ENCODE measurements at places on chromosomes 16 and 17.

DNA sequence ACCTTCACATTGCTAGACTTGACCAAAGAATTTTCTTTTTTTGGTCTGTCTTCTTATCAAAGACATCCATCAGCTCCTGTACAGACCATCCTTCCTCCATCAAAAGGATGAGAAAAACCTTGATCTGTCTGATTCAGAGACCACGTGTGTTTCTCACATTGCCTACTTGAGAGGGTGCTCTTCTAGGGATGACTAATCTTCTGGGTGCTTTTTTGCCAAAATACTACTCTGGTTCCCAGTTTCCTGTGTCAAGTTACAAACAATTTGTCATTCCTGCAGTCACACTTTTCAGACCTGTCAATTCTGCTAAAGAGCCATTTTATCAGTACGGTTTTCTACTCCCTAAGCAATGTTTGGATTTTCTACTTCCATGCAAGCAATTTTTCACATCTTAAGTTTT is 492.2 kb downstream of the CDH11 start:
- DNase-seq = no peak

GRCh38 chr17:1792495-1793446 is 30.9 kb downstream of the SERPINF1 start:
- no peak for DNase-seq

DNA sequence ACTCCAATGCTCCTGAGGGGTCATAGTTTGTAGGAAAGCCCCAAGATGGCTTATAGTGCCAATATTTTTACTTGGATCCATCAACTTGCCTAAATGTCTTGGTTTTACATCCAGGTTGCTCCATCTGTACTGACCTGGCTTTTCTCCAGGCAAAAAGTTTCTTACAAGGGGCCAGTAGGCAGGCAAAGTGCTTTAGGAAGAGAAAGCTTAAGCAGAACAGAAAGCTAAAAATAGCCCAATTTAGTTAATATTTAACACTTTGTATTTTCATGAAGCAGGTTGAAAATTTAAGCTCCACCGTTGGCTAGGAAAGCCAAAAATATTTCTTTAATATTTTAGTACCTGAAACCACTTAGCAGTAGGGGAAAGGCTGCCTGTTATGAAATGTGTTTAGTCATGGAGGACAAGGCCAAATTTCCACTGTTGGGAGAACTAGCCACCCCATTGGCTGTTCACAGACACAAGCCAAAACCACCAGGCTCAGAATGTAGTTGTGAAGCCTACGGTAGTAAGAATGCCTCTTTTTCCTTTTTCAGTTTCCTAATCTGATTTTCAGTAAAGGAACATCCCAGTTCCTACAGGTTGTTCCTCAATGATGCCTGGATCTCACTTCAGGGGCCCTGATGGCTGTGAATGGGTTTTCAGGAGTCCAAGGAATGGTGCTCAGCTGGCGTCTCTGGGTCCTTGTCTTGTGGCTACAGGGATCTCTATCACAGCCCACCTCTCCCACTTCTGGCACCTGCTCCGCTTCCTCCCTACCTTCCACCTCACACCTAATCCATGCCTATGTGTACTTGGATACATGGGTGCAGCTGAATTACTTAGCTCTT is 324.8 kb downstream of the PMP22 start:
- DNase-seq = no peak

DNA sequence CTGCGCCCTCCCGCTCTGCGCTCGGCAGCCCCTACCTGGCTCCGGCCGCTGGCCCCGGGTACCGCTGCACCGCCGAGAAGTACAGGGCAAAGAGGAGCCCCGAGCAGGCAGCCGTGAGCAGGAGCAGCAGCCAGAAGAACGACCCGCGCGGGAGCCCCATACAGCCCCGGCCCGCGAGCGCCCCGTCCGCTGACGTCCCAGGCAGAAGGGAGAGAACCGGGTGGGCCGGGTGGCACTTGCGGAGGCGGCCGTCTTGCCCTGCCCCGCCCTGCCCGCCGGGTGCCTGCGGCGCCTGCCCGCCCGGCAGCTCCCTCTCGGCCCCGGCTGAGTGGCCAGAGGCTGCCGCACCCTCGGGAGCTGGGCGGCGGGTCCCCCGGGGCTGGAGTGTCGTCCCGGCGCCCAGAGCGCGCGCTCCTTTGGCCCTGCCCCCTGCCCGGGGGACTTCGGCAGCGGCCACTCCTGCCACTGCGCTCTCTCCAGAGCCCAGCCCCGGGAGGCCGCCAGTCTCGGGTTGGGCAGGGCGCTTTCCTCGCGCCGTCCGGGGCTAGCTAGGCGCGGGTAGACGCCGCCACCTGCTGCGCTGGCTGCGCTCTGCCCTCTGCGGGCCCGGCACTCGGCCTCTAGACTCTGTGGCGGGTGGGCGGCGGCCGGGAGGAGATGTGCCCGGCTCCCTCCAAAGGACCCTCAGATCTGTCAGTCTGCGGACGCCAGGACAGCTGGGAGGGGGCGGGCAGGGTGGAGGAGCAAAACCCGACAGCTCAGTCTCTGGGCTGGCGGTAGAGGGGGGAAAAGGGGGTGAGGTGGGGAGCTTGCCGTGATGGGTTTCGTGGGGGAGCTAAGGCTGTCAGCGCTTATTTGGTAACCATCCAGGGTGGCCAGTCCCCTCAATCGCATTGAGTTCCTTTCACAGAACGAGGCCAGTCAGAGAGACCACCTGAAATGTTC is at the start of gene ST6GALNAC2:
ST6GALNAC2 (minus strand) TSS at position 212 of the 945 bp plus-strand sequence; CDS start at position 160, 52 bp downstream.
- DNase-seq = peak; percentile 17

- DNase-seq = no peak
These were observed 129.8 kb downstream of the ZNF423 start for GRCh38 chr16:49726155-49726554.

DNA sequence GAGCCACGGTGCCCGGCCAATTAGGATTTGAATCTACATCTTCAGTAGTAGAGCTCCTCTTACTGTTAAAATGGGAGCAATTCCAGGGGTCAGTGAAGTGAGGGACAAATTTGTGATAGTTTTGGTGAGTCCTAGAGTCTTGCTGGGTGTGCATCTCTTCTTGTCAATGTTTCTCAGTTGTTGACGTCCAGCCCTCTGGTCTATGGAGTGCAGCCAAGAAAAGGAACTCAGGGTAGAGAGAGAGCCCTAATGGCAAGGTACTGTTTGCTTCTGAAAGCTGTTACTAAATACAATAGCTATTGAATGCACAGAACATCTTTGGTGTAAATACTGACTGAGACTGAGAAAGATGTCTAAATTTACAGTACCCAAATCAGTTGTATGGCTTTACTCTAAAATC is 282.5 kb upstream of the SALL1 start:
- no peak for DNase-seq

Measured in HFFc6 (cell line).